ENCODE measurements at places on chromosomes 13 and 19.

- peak; percentile 33 for DNase-seq
Observed at GRCh38 chr13:79385694-79386093, 20.4 kb downstream of the RBM26 start.

GRCh38 chr13:90686442-90686841 lies 661.0 kb upstream of the MIR17HG start:
- DNase-seq, result no peak

DNA sequence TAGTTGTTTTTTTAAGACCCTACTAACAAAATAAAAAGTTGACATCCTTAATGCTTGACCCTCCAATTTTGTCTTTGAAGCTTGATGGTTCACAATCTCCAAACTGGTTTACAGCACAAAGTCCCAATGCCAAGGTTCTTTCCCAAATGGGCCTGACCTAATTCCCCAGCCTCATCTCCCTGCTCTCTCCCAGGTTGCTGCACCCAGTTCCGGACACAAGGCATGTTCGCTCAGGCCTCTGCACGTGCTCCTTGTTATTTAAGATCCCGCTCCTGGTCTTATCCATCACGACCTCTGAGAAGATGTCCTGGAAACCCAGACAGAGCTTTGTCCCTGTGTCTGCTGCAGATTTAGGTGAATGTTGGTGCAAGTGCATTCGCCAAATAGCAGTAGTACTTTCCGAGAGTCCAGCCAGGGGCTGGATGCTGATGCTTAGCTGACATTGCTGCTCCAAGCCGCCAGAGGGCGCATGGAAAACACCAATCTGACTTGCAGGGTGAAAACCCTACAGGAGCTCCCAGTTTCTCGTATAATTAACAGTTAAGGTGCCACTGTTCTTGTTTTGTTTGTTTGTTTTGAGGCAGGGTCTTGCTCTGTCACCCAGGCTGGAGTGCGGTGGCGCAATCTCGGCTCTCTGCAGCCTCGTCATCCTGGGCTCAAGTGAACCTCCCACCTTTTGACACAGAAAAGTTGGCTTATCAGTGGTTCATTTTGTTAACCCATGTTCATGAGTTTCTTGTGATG lies 18.5 kb downstream of the LYPD3 start:
- DNase-seq, result peak; percentile 82

GRCh38 chr13:110344320-110344719 lies 37.2 kb downstream of the COL4A2 start:
- no peak for DNase-seq

GRCh38 chr19:46345157-46345556 lies 1.7 kb upstream of the PPP5C start:
- DNase-seq, result no peak

GRCh38 chr13:105960326-105960725 lies 575.1 kb downstream of the EFNB2 start:
- no peak for DNase-seq

- no peak for DNase-seq
Observed at GRCh38 chr13:96342852-96343465, 253.1 kb downstream of the HS6ST3 start.

DNA sequence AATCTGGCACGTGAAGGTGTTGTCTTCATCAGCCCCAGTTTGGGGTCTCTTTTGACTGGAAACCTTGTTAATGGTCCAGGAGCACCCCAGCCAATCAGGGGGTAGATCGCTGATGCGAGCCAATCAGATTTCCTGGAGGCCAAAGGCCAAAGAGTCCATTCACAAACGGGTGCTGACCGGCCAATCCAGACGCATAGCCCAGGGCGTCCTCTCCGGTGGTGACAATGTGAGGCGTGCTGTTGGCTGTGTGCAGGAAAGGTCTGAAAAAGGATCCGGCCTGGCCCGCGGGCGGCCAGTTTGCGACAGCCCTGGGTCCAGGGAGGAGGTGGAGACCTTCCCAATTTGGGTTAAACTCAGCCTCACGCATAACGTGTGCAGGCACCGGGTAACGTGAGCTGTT lies 3.1 kb downstream of the MAST3 start:
- DNase-seq, result no peak

DNA sequence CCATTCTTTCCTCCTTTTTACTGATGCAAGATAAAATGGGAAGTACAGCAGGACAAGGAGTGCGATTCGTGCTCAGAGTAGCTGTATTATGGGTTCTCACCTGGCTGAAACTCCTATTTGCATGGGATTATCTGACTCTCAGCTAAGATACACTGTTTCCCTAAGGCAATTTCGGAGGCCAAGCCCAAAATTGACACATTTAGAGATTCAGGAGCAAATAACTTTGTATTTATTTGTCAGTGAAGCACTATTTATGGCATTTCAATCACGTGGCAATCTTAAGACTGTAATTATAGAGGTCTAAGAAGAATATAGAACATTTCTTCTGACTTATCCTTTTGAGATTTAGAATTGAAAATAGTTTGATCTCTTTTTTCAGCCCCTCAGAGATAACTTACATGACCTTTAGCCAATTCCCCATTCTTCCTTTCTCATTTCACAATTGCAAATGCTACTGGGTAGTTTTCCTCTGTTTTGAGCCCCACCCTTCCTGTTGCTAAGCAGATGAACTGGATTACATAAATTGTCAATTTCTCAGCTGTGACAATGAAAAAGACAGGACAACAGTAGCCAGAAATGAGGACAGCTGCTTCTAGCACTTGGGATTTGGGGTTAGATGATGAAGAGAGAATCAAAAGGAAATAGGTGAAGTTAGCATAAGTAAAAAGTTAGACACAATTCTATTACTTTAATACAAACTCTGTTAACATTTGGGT lies 122.7 kb upstream of the FRY start:
- DNase-seq, result no peak

DNA sequence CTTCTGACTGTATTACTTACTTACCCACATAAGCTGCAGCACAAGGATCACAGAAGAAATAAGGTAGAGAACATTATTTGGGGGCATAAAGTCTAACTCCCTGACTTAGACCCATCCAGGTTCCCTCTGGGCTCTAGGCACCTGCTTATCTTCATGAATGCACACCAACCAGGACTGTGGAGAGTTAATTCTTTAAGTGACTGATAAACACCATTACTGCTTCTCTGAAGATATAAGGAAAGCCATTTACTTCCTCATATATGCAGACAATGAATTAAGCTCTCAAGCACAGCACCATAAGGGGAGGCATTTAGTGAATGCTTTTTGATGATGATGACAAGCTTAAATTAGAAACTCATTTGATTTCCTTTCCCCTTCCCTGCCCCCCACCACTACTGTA lies 22.5 kb downstream of the OBI1 start:
- DNase-seq, result no peak

- DNase-seq, result no peak
Observed at GRCh38 chr13:98797456-98797855, 45.0 kb upstream of the SLC15A1 start.

GRCh38 chr13:31048521-31048920 lies 113.2 kb downstream of the HSPH1 start:
- DNase-seq, result no peak

GRCh38 chr19:58001895-58002369 lies 688 bp downstream of the ZNF606 start:
- peak; percentile 26 for DNase-seq
